Nephron progenitor cell (in vitro differentiated cells): ENCODE measurements at places on chromosomes 5 and 9.

- DNase-seq, result no peak
- H3K4me3 ChIP-seq, result no peak overlapping the region
- H3K4me1 ChIP-seq, result no peaks in the 10 kb centered on the region
- no peaks in the 10 kb centered on the region for H3K27me3 ChIP-seq
- H3K36me3 ChIP-seq, result peaks cover 22% of the 10 kb centered on the region
Measured at GRCh38 chr5:53970475-53970874, 339.9 kb downstream of the ARL15 start.

- peaks cover 7% of the 10 kb centered on the region for H3K36me3 ChIP-seq
- peaks cover 5% of the 10 kb centered on the region for H3K4me1 ChIP-seq
- H3K27ac ChIP-seq, result no peak overlapping the region
- H3K27me3 ChIP-seq, result peaks cover 5% of the 10 kb centered on the region
- H3K4me3 ChIP-seq, result no peak overlapping the region
- no peak for DNase-seq
Measured at GRCh38 chr5:132301344-132302271, 7.4 kb downstream of the SLC22A4 start.

DNA sequence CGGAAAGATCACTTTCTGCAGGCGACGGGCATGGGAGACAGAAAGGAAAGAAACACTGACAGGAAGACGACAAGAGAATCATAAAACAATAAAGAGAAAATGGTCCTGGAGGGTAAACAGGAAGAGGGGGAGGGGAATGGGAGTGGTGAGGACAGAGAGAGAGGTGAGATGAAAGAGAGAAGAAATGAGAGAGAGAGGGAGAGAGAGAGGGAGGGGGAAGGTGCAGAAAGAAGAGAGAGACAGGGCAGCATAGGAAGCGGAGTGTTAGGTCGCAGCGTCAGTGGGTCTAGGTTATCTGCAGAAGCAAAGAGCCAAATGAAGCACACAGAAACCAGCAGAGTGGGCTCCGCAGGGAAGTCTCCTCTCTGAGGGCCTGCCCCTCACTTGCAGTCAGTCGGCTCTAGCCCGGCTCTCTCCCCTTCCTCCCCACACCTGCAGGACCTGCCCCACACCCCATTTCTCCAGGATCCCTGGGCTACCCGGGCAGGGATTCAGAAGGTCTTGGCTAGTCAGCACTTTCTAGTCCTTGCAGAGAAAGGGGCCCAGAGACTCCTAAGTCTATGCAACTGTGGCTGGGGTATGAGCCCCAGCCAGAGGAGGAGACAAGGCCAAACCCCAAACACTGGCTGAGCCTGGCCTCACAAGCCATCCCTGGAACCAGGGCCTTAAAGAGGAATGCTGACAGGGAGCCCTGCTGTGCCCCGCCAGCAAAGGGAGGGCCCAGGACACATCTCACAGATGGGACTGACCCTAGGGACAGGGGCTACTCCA lies 29.7 kb upstream of the MEIKIN start:
- peaks cover 5% of the 10 kb centered on the region for H3K27me3 ChIP-seq
- H3K36me3 ChIP-seq, result no peaks in the 10 kb centered on the region
- DNase-seq, result no peak
- H3K4me3 ChIP-seq, result peak overlapping the region; percentile 3
- H3K27ac ChIP-seq, result no peak overlapping the region

DNA sequence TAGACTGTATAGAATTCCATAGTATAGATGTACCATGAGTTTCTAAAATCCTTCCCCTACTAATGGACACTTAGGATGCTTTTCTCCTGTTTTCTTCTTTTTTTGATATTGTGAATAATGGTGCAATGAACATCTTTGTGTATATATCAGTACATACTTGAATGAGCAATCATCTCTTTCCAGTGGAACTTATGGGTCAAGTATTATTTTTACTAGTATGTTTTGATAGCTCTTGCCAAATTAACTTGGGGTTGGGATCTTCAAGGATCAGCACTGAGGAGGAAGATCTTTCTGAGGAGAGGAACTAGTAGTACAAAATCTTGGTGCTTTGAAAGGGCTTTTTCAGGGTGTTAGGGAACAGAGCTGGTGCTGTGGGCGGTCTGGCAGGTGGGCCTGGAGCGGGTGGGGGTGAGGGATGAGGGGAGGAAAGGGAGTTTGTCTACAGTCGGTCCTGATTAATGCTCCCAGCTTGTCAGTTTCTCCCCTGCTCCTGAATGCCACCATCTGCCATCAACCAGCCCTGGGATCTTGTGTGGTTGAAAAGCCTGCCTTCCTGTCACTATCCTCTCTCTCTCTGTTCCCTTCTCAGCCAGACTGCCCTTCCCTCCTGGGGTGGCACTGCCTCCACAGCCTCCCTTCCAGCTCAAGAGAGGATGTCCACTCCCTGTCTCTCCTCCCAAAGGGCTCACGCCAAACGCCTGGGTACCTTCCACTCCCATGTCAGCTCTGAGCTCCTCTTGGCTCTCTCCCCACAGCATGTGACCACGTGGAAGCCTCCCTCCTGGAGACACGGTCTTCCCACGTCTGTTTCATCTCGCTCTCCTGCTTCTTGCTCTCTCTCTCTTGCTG lies 185.9 kb downstream of the DAB2IP start:
- no peaks in the 10 kb centered on the region for H3K36me3 ChIP-seq
- no peak overlapping the region for H3K27ac ChIP-seq
- no peak overlapping the region for H3K4me3 ChIP-seq
- DNase-seq, result no peak

DNA sequence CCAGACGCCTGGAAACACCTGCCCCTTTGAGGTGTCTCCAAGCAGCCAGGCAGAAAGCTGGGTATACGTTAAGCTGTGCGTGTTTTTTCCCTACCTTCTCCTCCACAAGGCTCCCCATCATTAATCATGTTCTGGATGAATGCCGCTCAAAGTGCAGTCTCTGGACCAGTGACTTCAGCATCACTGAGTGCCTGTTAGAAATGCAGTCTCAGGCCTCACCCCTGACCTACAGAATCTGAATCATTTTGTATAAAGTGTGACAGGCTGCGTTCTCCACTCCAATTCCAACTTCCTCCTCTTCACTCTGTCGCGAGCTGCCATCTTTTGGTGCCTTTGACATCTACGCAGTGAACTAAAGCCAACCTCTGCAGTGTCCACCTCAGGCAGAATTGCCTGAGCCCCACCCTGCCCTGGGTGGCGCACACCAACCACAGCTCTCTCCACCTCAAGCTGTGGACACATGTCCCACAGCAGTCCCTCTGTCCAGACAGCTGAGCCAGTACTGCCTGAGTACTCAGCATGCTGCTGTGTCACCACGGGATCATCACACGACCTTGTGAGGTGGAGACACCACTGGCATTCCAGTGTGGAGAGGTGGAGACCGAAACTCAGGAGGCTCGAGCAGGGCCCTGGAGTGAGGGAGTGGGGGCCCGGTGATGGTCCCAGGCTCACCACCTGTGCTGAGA lies 14.2 kb downstream of the PTPN3 start:
- H3K4me3 ChIP-seq, result peak overlapping the region; percentile 55
- peak overlapping the region; percentile 96 for H3K27ac ChIP-seq
- peak; percentile 24 for DNase-seq
- no peaks in the 10 kb centered on the region for H3K36me3 ChIP-seq

GRCh38 chr9:33146298-33146697 lies 20.8 kb downstream of the B4GALT1 start:
- no peak for DNase-seq
- no peak overlapping the region for H3K4me3 ChIP-seq
- H3K27ac ChIP-seq, result peak overlapping the region; percentile 83
- peaks cover 67% of the 10 kb centered on the region for H3K4me1 ChIP-seq

DNA sequence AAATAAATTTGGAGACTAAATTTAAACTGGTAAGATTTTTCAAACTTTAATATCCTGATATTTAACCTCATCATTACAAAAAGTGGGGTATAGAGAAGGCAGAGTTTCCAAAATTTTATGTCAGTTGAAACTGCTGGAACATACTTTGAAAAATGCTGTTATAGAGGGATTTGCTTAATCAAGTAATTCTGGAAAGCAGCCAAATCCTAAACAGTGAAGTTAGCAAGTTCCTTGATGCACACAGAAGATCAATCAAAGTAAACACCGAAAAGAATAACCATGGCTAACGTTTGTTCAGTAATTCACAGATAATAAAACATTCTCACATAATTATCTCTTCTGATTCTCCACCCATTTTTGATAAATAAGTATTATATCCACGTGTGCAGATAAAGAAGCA lies 8.1 kb upstream of the PRR16 start:
- peaks cover 8% of the 10 kb centered on the region for H3K4me1 ChIP-seq
- no peak for DNase-seq
- no peaks in the 10 kb centered on the region for H3K36me3 ChIP-seq
- H3K27ac ChIP-seq, result no peak overlapping the region
- peaks cover 4% of the 10 kb centered on the region for H3K27me3 ChIP-seq
